ENCODE measurements at places on chromosomes 4 and X. TPM values are rescaled to one million over a fixed set of nuclear protein-coding genes. Genes with fewer than 3 reads are reported as not detected.

DNA sequence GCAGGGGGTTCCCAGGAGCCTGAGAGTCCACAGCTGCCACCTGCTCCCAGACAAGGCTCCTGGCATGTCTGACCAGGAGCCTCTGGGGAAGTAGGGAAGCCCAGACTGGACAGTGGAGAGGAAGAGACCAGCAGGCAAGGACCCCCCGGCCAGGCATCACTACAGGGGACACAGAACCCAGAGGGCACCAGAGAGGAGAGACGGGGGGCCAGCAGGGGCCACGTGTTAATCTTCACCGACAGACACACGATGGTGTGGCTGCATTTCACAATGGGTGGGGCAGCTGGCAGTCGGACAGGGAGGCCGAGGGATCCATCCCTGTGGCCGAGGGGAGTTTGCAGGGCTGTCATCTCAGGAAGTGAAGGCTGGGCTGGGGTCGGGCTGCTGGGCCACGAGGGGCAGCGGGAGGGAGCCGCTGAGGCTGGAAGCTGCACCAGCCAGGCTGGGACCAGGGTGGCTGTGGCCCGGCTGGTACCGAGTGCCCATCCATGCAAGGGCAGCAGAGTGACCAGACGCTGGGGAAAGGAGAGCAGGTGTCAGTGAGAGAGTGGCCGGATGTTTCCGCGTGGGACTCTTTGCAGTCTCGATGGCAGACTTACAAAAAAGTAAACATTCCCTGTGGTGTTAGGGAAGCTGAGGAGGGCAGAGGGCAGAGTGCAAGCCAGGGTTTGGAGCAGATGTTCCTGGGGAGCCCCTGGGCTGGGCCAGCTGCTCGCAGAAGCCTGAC is 4.7 kb downstream of the PDE6B start:
- H3K36me3 ChIP-seq = no peaks in the 10 kb centered on the region
- no peaks in the 10 kb centered on the region for H3K4me1 ChIP-seq
- H3K27ac ChIP-seq = no peak overlapping the region
- DNase-seq = no peak
- no peak overlapping the region for H3K4me3 ChIP-seq

DNA sequence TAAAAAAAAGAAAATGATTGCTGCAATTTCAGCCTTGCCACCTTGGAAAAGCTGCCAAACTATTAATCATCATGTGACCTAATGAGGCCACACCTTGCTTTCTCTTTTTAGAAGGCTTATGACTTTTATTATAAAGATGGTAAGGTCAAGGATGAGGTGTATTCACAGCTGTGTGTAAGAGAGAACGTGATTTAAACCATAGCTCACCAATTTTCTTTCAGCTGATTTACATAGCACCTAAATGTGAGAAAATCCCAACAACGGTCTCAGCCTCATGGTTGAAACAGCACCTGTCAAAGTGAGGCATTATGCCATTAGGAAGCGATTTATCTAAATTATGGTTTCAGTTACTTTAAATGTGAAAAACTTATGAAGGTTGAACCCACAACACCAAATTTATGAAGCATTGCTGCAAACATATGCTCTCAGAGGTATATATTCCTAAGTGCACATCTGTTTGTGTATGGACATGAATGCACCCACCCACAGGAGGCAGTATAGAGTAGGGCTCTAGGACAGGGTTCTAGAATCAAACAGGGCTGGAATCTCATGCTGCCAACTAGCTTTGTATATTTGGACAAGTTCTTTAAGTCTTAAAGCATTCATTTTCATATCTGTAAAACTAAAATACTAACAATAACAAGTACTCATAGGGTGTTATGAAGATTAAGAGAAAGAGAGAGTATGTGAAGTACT is 40.7 kb downstream of the ANXA3 start:
- no peaks in the 10 kb centered on the region for H3K27me3 ChIP-seq
- no peak overlapping the region for H3K4me3 ChIP-seq
- no peak overlapping the region for H3K27ac ChIP-seq
- no peak for DNase-seq
- H3K36me3 ChIP-seq = no peaks in the 10 kb centered on the region

- H3K4me3 ChIP-seq = no peak overlapping the region
- no peak for DNase-seq
- no peaks in the 10 kb centered on the region for H3K4me1 ChIP-seq
- no peak overlapping the region for H3K27ac ChIP-seq
Observed at GRCh38 chr4:69323284-69323683, 43.0 kb downstream of the UGT2B28 start.

- H3K36me3 ChIP-seq = no peaks in the 10 kb centered on the region
- H3K4me3 ChIP-seq = peak overlapping the region; percentile 64
- peaks cover 11% of the 10 kb centered on the region for H3K27me3 ChIP-seq
- no peak overlapping the region for H3K27ac ChIP-seq
- DNase-seq = no peak
Observed at GRCh38 chrX:68694435-68695205, 47.2 kb downstream of the STARD8 start.

DNA sequence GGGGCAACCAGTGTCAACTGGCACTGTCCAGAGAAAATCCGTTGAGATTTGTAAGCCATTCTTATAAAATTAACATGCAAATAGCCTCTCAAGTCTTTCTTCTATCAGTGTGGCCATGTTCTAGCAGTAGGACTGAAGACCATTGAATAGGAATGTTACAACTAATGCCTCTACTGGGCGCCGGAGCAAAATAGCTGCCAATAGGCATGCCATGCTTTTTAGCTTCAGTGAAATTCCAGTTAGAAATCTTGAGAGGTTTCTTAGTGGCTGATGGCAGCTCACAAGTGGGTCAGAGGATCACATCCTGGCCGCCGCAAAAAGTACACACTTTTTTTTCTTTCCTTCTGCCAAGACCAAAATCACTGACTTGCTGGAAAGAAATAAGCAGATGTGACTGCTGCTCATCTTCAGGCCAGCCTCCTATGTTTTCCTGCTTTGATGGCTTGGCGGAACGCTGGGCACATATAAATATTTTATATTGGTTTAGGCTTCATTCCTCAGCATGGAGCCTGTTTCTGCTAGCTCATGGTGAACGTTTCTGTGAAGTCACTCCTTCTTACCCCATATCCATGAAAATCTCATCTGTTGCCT is 293.1 kb downstream of the TENM3 start:
- no peak overlapping the region for H3K27ac ChIP-seq
- peaks cover 2% of the 10 kb centered on the region for H3K4me1 ChIP-seq
- DNase-seq = no peak
- H3K36me3 ChIP-seq = no peaks in the 10 kb centered on the region
- no peaks in the 10 kb centered on the region for H3K27me3 ChIP-seq

DNA sequence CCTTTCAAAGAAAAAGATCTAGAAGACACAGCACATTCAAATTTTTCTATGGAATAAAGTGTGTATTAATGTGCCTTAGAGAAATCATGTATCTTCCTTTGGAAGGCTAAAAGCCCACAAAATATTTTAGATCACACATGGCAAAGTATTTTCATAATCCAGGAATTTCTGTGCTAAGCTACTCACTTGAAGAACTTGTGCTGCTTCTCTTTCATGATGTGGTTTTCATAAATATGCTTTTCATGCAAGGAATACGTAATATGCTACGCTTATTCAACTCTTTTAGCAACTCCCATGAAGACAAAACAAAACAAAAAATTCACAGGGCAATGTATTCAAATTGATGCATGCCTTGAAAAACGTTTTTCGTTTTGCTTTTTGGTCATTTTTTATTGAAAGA is 125.6 kb downstream of the ARHGAP24 start:
- no peaks in the 10 kb centered on the region for H3K4me1 ChIP-seq
- no peak overlapping the region for H3K27ac ChIP-seq
- no peaks in the 10 kb centered on the region for H3K27me3 ChIP-seq
- no peak overlapping the region for H3K4me3 ChIP-seq

DNA sequence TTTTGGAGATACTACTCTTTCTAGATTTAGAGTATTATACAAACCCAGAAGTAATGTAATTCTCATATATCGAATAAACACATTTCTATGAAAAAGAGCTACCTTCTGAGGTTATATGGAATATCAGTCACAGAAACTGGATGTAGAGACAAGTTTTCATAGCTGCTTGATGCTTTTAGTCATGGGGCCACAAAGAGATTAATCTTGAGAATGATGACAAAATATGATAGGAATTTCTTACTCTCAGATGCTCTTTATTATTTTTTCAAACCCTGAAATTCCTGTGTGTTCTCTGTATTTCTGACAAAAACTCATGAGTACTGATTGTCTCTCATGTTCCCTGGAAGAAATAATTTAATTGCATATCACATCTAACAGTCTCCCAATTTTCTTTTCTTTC is 662.5 kb downstream of the RAPGEF2 start:
- H3K4me3 ChIP-seq = no peak overlapping the region
- no peak overlapping the region for H3K27ac ChIP-seq
- no peaks in the 10 kb centered on the region for H3K4me1 ChIP-seq
- H3K36me3 ChIP-seq = no peaks in the 10 kb centered on the region
- no peak for DNase-seq

- H3K27ac ChIP-seq = no peak overlapping the region
- no peak overlapping the region for H3K4me3 ChIP-seq
- no peaks in the 10 kb centered on the region for H3K27me3 ChIP-seq
- H3K36me3 ChIP-seq = no peaks in the 10 kb centered on the region
Observed at GRCh38 chr4:174495626-174496025, 26.7 kb downstream of the HPGD start.

GRCh38 chrX:29231800-29232199 is 644.6 kb downstream of the IL1RAPL1 start:
- DNase-seq = peak; percentile 6
- no peaks in the 10 kb centered on the region for H3K36me3 ChIP-seq
- H3K27me3 ChIP-seq = no peaks in the 10 kb centered on the region
- H3K4me1 ChIP-seq = no peaks in the 10 kb centered on the region
- H3K4me3 ChIP-seq = no peak overlapping the region

DNA sequence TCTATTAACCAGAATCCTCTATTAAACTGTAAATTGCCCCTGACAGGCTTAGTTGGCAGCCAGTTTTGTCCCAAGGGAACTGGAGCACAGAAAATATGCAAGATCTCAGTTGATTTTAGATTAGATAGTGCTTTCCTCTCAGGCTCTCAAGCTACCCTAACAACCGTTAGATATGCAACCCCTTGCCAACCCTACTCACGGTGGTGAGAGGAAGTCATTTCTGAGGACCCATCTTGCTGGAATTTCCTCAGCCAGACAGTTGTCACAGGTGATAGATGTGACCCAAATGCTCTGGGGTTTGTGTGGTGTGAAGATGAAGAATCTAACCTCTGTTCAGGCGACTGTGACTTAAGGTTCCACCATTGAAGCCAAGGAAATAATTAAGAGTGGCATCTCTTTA is 447.1 kb downstream of the MID1IP1 start:
- no peaks in the 10 kb centered on the region for H3K4me1 ChIP-seq
- no peak for DNase-seq
- H3K4me3 ChIP-seq = no peak overlapping the region
- H3K27me3 ChIP-seq = peaks cover 7% of the 10 kb centered on the region
- no peaks in the 10 kb centered on the region for H3K36me3 ChIP-seq

GRCh38 chr4:15376594-15376993 is 51.2 kb upstream of the C1QTNF7 start:
- H3K27me3 ChIP-seq = no peaks in the 10 kb centered on the region
- peak; percentile 42 for DNase-seq
- no peak overlapping the region for H3K4me3 ChIP-seq
- H3K36me3 ChIP-seq = no peaks in the 10 kb centered on the region
- H3K27ac ChIP-seq = no peak overlapping the region

DNA sequence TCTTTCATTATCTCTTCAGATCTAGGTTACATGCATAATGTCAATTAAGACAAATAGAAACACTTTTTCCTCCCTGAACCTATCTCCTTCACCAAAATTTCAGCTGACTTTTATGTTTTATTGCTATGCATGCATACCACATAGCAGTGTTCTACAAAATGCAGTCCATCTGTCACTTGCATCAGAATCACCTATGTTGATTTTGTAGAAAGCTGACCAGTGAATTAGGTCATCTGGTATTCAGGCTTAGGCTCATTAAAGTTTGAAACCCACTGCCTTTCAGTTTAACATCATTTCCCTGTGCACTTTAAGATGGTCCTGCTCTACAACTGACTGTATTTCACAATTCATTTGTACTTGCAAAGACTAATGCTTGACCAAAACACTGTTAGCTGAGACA is 277.9 kb downstream of the CFAP299 start:
- no peak overlapping the region for H3K4me3 ChIP-seq
- DNase-seq = no peak
- H3K4me1 ChIP-seq = no peaks in the 10 kb centered on the region
- H3K27ac ChIP-seq = no peak overlapping the region
- H3K36me3 ChIP-seq = no peaks in the 10 kb centered on the region

DNA sequence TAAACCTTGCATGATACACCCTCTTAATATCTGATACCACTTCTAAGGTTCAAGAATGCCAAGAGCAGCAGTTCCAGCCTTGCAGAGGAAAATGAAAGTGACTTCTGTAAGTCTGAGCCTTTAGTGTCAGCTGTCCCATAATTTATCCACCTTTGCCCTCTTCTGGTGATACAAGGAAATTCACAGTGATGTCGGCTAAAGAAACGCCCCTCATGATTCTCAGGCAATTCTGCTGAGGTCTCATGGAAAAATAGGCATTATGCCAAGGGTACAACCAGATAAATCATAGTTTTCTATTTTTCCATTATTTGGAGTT is 172.2 kb upstream of the CXCL13 start:
- H3K4me3 ChIP-seq = no peak overlapping the region
- H3K27me3 ChIP-seq = no peaks in the 10 kb centered on the region
- H3K27ac ChIP-seq = no peak overlapping the region
- no peaks in the 10 kb centered on the region for H3K36me3 ChIP-seq
- no peaks in the 10 kb centered on the region for H3K4me1 ChIP-seq
- DNase-seq = peak; percentile 2

DNA sequence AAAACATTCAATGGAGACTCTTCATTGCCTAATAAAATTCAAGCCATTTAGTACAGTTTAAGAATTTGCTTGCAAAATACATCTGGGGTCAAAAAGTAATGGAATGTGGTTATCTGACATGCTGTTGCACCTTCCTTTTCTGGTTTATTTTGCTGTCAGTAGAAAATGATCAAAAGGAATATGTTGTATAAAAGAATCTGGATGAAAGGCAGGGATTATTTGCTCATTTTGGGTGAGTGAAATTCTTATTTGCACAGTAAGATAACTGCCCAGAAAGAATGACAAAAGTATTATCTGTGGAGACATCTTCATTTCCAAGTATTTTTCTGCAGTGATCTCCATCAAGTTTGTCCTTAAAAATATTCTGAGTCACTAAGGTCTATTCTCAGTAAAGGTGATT is 30.4 kb downstream of the BOD1L1 start:
- no peak for DNase-seq
- H3K27me3 ChIP-seq = no peaks in the 10 kb centered on the region
- peaks cover 38% of the 10 kb centered on the region for H3K36me3 ChIP-seq
- peaks cover 2% of the 10 kb centered on the region for H3K4me1 ChIP-seq
- no peak overlapping the region for H3K4me3 ChIP-seq

The LRAT gene
- under 0.01 TPM for total RNA-seq

The ETDA gene
- not detected for total RNA-seq

The CLTRN gene
- under 0.01 TPM for total RNA-seq

The CLDN34 gene
- not detected for total RNA-seq

The HSD17B11 gene
- 11.3 TPM for total RNA-seq

The EPHA5 gene
- total RNA-seq = under 0.01 TPM

The RPL39 gene
- 716 TPM for total RNA-seq

The SPINK2 gene
- not detected for total RNA-seq

The LINC00632 gene
- total RNA-seq = 6.4 TPM

The SMIM10 gene
- 3.6 TPM for total RNA-seq

The NHS gene
- 0.90 TPM for total RNA-seq

The RAB39B gene
- 0.56 TPM for total RNA-seq
